ENCODE measurements at places on chromosomes 6 and 20. TPM values are rescaled to one million over a fixed set of nuclear protein-coding genes. Genes with fewer than 3 reads are reported as not detected.

Gene DPPA5
- not detected for total RNA-seq

Gene F13A1
- total RNA-seq = 91.9 TPM

Gene REM1
- 31.0 TPM for total RNA-seq

GRCh38 chr6:63352544-63353285 is 32.9 kb upstream of the LGSN start:
- H3K36me3 ChIP-seq = no peaks in the 10 kb centered on the region
- no peaks in the 10 kb centered on the region for H3K4me1 ChIP-seq
- DNase-seq = no peak
- no peaks in the 10 kb centered on the region for H3K27me3 ChIP-seq
- H3K27ac ChIP-seq = no peak overlapping the region

GRCh38 chr6:49025273-49026240 is 437.5 kb downstream of the MMUT start:
- H3K27ac ChIP-seq = no peak overlapping the region
- no peaks in the 10 kb centered on the region for H3K4me1 ChIP-seq
- no peak for DNase-seq
- H3K36me3 ChIP-seq = no peaks in the 10 kb centered on the region
- no peaks in the 10 kb centered on the region for H3K27me3 ChIP-seq

DNA sequence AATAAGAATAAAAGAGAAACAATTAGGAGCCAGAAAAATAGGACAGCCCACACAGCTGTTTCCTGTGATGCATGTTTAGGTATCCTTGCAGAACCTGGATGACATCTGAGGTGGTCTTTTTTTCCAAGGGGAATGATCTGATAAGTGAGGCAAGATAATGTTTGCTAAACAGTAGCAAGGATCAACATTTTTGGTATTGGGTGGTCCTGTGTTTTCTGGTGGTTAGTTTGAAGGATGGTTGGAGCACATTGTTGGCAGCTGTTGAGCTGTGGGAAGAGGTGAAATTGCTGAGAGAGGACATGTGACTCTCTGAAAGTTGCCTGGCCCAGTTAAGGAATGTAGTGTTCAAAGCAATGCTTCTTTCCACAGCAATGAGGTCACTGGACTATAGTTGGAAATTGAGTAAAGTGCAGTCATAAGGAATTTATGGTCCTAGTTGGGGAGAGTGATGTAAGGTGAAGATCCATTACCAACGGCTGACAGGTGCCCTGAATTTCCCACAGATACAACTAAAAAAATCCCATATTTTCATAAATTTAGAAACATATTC is 270.2 kb upstream of the IMPG1 start:
- no peaks in the 10 kb centered on the region for H3K27me3 ChIP-seq
- H3K4me1 ChIP-seq = no peaks in the 10 kb centered on the region
- DNase-seq = no peak
- no peak overlapping the region for H3K27ac ChIP-seq

GRCh38 chr20:46559685-46560440 is 9.4 kb upstream of the OCSTAMP start:
- H3K4me1 ChIP-seq = peaks cover 4% of the 10 kb centered on the region
- no peak for DNase-seq
- no peak overlapping the region for H3K4me3 ChIP-seq
- H3K27ac ChIP-seq = no peak overlapping the region

- no peaks in the 10 kb centered on the region for H3K36me3 ChIP-seq
- no peak for DNase-seq
- no peak overlapping the region for H3K27ac ChIP-seq
- H3K27me3 ChIP-seq = no peaks in the 10 kb centered on the region
Measured at GRCh38 chr6:53934023-53934422, 139.2 kb downstream of the LRRC1 start.

DNA sequence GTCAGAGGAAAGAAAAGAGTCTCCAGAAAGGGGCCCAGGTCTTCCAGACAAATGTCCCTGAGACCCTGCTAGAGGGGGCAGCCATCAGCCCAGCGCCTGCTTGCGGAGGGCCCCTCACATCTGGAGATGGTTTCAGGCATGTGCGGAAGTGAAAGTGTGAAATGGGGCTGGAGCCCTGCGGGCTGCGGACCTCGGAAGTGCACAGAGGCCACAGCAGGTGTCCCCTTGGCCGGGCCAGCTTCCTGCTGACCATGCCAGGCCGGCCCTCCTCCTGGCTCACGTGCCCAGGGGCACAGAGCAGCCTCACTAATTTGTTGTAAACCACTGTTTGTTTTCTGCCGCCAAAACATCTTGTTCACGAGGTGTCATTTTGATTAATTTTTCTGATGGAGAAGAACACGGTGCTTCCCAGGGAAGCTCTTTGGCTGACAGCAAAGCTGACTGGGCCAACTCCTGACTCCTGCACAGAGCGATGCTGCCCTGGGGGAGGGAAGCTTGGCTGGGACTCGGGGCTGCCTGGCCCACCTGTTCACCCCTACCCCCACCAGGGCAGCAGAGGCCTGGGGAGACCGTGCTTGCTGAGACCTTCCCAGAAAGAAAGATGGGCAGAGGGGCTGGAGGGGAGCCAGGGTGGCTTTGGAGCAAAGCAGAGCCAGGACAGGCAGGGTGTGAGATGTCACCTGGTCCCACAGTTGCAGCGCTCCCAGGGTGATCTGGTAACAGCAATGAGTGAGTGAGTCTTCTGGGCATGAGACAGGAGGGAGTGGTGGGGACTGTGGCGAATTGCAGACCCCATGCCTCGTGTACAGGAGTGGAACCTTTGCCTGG is 54.2 kb downstream of the BCAS4 start:
- H3K36me3 ChIP-seq = no peaks in the 10 kb centered on the region
- H3K4me1 ChIP-seq = peaks cover 28% of the 10 kb centered on the region
- H3K4me3 ChIP-seq = peak overlapping the region; percentile 24
- H3K27me3 ChIP-seq = no peaks in the 10 kb centered on the region
- peak overlapping the region; percentile 55 for H3K27ac ChIP-seq
- DNase-seq = no peak

DNA sequence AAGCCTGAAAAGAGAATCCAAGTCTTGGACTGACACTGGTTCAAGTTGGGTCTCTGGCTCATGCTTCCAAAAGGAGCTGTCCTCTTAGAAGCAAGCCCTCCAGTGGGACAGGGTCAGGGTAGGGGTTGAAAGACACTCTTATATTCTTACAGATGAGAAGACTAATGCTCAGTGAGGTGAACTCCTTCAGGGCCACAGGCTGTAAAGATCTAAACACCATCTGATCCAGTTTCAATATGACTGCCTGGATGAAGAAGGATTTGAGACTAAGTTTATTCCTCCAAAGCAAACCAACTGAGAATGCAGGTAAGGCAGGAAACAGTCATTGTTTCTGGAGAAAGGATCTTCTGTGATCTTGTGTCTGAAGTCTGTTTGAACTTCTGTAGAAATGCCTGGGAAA is 99.0 kb upstream of the TAB2 start:
- H3K27me3 ChIP-seq = no peaks in the 10 kb centered on the region
- H3K27ac ChIP-seq = no peak overlapping the region
- no peaks in the 10 kb centered on the region for H3K36me3 ChIP-seq
- no peak for DNase-seq
- H3K4me1 ChIP-seq = no peaks in the 10 kb centered on the region

DNA sequence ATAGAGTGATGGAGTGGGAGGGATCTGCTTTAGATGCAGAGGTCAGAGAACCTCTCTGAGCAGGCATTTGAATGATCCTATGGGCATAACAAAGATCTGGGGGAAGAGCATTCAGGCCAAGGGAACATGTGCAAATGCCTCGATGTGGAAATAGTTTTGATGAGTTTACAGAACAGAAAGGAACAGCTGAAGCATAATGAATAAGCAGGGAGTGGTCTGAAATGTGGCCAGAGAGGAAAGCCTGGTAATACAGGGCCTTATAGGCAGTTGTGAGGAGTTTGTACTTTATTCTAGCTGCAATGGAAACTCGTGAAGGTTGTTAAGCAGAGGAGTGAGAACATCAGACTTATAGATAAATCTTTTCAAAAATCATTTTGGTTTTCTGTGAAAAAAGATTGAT is 33.0 kb upstream of the ME1 start:
- no peaks in the 10 kb centered on the region for H3K36me3 ChIP-seq
- DNase-seq = no peak
- no peaks in the 10 kb centered on the region for H3K27me3 ChIP-seq
- no peak overlapping the region for H3K27ac ChIP-seq
- H3K4me1 ChIP-seq = no peaks in the 10 kb centered on the region

DNA sequence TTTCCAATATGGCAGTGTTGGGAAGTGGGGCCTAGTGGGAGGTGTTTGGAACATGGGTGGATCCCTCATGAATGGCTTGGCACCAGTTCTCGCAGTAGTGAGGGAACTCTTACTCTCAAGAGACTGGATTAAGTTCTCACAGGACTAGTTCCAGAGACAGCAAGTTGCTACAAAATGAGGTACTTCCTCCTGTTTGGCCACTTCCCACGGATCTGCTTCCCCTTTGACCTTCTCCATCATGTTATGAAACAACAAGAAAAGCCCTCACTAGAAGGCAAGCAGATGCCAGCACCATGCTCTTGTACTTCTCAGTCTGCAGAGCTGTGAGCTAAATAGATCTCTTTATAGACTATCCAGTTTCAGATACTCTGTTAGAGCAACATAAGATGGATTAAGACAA is 3.1 kb downstream of the RSPH3 start:
- no peaks in the 10 kb centered on the region for H3K27me3 ChIP-seq
- H3K27ac ChIP-seq = no peak overlapping the region
- H3K4me3 ChIP-seq = no peak overlapping the region
- no peak for DNase-seq
- H3K4me1 ChIP-seq = peaks cover 2% of the 10 kb centered on the region
